ENCODE measurements at places on chromosomes 7 and 10.

- DNase-seq = no peak
Measured at GRCh38 chr10:133464582-133465031, 10.9 kb downstream of the SCART1 start.

DNA sequence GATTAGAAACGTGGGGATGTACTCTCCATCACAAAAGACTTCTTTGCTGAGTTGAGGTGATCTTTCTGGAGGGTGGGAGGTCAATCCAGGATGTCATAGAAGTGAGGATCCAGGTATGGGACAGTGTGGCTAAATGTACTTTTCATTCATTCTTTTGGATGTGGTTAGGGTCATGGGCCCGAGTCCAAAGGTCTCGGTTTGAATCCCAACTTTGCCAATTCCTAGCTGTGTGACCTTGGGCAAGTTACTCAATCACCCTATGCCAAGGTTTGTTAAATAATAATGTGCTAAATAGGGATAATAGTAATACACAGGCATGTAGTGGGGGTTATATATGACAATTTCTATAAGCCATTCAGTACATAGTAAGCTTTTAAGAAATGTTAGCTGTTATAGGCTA lies 91.4 kb downstream of the SAMD9 start:
- no peak for DNase-seq

DNA sequence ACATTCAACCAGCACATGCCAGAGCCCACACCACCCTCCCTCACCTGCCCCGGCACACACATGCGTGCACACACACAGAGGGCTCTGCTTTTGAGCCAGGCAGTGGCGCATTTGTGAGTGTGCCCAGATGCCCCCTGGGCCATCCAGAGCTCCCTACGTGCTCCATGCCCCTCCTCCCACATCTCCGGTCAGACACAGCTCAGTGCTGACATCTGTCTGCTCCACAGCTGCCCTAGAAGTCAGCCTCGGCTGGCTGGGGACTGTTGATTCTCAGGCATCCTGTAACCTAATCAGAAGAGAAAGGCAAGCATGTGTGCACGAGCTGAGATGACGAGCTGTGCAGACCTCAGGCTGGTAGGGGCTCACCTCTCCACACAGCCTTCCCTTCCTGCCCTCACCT lies 135.1 kb downstream of the ZMIZ1 start:
- no peak for DNase-seq

GRCh38 chr10:101080933-101081931 lies 19.4 kb downstream of the KAZALD1 start:
- no peak for DNase-seq

GRCh38 chr7:155069992-155070751 lies at the start of gene HTR5A:
Gene HTR5A, plus strand, starts transcription at chr7:155070324. Its CDS starts 576 bp downstream, at chr7:155070900.
- peak; percentile 53 for DNase-seq

GRCh38 chr7:90850471-90850870 lies 254.3 kb downstream of the CDK14 start:
- DNase-seq = no peak

DNA sequence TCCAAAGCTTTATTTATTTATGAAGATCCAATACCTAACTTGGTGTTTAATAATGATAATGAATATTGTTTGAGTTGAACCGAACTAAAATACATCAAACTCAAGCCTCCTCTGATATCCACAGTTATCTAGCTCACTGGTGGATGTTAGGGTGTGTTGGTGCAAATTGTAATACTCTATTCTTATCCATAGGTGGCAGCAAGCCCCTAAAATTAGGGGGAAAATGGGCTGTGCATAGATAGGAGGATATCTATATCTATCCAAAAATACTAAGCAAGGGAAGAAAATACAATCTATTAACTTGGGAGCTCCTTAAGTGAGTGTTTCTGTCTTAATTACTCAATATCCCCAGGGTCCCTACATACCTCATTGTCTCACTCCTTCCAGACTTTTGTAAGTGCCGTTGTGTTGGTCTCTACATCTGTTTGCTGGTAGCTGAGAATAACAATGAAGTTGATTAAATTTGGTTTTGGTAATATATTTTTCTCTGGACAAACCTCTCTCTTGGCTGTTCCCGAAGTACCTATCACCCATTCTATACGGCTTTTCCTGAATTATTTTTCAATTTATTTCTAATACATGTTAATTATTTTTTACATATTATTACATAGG lies 55.0 kb upstream of the VWDE start:
- DNase-seq = peak; percentile 5

- no peak for DNase-seq
Measured at GRCh38 chr7:46633630-46634240, 712.7 kb upstream of the IGFBP3 start.

GRCh38 chr7:49802600-49802999 lies 29.2 kb downstream of the VWC2 start:
- no peak for DNase-seq

DNA sequence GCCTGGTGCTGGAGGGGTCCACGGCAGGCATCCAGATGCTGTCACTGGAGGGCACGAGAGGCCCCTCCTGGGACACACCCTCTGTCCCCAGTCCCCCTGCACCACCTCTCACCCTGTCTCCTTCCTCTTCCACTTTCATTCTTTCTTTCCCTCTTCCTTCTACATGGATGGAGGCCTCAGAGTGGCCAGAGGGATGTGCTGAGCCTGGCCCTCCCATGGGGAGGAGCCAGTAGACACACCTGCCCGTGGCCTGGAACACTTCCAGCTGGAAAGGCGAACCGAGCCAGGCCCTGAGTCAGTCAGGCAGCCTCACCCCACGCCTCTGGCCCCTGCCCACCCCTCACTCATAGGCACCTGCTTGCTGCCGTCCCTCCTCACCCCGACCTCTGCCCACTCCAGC lies 55.9 kb upstream of the MXI1 start:
- no peak for DNase-seq

GRCh38 chr7:2199528-2199927 lies 33.2 kb downstream of the MAD1L1 start:
- no peak for DNase-seq

DNA sequence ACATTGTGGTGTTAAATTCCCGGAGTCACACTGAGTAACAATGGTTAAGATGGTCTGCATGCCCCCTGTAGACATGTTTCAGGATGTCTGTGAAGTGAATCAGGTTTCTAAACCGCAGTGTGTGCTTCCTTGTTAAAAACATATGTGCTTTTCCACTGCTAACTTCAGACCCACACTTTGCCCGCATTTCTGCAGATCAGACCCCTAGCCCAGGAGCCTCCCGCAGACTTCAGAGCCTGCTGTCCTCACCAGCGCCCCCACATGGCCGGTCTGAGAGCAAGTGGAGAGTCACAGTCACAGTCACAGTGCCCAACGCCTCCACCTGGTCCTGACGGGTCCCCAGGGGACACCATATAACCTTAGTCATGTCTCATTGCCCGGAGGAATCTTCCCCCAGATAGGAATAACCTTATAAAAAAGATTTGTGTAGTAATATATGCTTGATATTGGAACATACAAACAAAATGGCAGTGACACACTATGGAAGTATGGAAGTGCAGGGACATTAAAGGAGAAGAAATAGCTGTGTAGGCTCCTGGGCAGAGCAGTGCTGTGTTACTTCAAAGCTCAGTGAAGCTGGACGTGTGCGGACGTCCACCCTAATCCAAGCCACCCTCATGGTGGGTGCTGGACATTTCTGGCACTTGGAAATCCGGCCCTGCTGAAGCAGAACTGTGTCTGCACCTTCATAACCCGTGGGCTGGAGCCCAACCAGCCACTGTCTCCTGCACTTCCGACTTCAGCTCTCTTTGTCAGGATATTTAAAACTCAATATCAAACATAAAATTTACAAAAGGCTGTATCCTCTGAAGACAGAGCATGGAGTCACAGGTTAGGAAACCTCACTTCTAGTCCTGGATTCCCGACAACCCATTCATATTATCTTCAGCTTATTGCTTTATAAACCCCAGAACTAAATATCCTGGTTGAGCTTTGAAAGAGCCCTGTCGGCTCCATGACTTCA lies 29.0 kb downstream of the GSTO2 start:
- DNase-seq = peak; percentile 39

DNA sequence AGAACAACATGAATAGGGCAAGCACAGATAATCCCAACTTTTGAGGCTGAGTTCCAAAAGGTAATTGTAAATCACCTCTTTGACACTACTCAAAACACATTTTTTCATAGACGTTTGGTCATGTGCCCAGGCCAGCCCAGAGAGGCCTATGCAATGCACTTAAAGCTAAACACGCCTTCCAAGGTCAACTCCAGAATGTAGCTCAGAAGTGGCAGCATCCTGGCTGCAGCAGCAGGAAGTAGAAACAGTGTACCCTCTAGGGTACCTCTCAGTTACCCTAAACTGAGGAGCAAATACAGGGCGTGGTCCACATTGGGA lies 58.7 kb downstream of the OSBPL3 start:
- DNase-seq = no peak

- DNase-seq = no peak
Measured at GRCh38 chr10:93799155-93799708, 41.5 kb downstream of the LGI1 start.

- no peak for DNase-seq
Measured at GRCh38 chr7:137948083-137948844, 53.6 kb downstream of the CREB3L2 start.

DNA sequence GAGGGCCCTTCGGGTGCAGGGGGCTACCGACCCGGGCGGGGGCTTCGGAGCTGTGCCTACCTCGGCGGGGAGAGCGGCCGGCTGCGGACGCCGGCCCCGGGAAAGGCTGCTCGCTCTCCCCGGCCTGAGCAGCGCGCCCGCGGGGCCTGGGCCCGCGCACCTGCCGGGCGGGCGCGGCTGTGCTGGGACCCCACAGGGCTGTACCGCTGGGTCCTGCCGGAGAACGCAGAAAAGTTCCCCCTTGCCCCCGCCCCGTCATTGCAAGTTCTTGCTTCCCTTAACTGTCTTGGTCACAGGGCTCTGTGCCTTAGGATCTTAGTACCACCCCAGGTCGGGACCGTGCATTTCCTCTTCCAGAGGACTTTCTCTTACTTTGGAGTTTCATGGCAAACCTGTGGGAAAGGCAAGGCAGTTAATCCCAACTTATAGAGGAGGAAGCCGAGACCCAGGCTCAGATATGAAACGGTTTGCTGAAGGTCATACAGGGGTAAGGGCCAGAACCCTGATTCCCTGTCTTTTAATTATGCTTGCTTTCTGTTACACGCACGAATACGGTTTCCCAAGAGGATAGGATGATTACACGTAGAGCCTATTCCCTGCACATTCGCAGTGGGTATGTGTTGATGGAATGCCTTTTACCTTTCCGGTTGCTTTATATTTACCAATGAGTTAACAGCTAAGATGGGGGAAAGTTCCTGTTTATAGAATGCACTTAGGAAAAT lies 652 bp downstream of the PCGF5 start:
- DNase-seq = no peak

DNA sequence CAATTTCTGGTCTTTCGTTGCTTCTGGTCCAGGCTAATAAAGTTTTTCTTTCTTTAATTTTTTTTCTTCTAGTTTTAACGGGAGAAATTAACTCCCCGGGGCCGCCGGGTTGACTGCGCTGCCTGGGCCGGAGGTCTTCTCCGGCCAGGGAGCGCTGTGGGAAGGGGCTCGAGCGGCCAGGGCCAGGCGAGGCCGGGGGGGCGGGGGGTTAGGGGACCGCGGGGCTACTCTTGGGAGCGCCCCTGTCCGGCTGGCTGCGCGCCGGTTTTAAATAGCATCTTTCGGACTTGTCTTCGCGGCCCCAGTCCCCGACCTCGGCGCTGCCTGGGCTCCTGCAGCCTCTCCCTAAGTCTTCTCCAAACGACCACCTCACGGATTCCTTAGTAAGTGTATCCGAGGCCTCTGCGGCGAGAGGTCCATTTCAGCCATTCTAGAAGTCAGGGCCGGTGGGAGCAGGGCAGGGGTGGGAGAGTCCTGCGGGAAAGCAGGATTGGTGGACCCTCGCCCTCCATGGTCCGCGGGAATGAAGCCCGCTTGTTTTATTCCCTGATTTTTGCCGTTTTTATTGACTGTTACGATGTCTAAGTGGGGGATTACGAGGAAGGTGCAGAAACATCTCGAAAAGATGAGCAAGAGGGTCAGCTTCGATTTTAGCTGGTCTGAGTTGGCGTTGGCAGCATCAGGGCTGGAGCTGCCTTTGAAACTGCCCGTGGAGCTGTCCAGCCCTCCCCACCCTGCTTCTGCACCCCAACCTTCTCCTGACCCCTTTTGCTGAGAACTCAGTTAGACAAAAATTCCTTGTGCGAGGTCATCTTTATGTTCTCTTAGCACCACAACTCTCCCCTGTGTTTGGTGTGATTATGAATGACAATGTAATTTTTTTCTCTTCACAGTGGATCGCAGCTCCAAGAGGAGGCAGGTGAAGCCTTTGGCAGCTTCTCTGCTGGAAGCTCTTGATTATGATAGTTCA lies 555 bp downstream of the PHF14 start:
- peak; percentile 23 for DNase-seq

DNA sequence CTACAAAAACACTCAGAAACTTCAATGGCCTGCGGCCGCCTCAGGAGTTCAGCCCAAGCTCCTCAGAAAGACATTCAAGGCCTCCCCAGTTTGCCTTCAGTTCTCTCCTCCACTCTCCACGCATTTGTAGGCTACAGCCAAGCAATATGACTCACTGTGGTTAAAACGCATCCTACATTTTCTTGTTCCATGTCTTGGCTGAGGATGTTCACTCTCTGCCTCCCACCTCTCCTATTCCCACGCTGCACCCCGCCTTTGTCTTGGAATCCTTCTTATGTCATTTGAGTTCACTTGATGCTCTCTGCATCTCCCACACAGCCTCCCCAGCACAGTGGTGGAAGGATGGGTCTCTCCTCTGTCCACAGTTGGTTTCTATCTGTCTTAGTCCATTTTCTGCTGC lies 184.8 kb downstream of the NPSR1 start:
- no peak for DNase-seq

DNA sequence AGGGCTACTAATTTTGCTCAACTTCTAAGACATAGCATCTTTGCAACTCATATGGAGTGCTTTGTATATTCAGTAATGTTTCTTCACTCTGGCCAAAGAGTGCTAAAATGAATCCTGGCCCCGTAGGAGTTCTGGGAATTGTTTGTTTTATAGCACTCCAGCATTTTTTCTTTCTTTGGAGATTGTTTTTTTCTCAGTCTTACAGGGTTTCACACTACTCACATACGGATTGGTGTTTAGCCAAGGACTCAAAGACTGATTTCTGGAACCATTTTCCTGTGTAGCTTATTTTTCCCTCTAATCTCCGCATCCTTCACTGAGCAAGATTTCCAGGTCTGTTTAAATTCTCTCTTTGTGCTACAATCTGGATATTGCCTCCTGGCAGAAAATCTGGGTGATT lies 6.4 kb downstream of the TAS2R41 start:
- DNase-seq = no peak

DNA sequence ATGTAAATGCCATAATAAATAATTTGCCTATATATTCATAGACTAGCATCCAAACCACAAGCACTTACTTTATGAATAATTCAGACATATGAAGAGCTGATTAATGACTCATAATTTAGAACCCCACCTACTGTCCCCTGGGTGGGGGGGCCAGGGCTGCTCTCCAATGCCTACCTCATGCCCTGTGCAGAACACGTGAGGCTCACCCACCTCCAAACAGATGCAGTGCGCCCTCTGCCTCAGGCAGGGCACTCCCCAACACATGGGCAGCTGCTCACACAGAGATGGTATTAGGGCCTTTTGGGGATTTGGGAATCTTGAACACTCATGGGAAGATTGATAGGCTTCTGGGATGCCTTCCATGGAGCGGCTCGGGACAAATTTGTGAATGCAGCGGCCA lies 75.1 kb upstream of the INSIG1 start:
- no peak for DNase-seq
